ENCODE measurements at places on chromosomes 2 and 18.

- no peak for DNase-seq
Measured at GRCh38 chr2:181354626-181355025, 102.6 kb upstream of the ITGA4 start.

- no peak for DNase-seq
Measured at GRCh38 chr2:82811946-82812345, 1647.1 kb downstream of the SUCLG1 start.

GRCh38 chr2:121505986-121506586, 24.6 kb upstream of the RNU4ATAC start:
- no peak for DNase-seq

GRCh38 chr18:22710673-22711191, 222.4 kb upstream of the RBBP8 start:
- DNase-seq, result no peak

DNA sequence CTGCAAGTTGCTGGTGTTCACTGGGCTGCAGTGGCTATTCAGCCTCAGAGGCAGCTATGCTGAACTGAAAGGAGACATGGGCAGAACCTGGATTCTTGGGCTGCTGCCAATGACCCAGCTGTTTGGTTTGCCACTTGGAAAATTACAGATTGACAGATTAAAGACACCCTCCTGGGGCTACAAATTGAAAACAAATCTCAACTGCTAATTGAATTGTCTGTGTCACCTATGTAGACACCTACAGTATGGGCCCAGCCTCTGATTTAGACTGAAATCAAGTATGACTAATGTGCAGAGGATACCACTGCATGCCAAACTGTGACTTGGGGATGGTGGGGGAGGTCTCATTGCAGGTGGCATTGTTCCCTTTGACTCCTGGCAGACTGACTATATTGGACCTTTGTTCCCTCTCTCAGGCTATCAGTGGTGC, 42.8 kb downstream of the ITSN2 start:
- DNase-seq, result no peak

- DNase-seq, result no peak
Measured at GRCh38 chr2:11713815-11714214, 32.6 kb upstream of the LPIN1 start.

DNA sequence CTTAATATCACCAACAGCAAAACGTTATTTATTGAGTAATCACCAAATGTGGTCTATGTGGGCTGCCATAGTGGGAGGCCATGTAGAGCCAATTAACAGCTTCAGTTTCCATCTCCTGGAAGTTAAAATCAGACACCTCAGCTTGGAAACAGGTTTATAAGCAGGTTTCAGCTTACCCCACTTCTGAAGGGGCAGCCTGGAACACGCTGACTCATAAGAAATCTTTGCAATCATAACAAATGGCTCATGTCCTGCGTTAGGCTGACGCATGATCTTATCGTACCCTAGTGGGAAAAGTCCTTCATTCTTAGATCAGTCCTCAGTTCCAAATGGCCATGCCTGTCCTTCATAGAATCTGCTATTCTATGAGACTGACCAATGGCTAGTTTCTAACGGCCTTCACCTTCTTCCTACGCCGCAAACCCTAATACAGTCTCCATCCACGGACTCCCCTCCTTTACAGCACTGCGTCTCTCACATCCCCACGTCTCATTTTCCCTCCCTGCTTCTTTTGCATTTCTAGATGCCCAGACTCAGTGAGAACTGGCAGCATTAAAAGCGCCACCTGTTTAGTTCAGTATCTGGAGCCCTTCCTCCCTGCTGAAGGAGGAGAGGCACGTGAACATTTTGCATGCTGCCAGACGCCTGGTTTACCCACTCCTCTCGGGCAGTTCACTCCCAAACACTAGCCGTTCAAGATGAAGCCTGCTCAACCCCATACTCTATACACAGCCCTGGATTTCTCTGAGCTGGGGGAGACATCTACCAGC, 24.2 kb upstream of the BZW1 start:
- peak; percentile 23 for DNase-seq

DNA sequence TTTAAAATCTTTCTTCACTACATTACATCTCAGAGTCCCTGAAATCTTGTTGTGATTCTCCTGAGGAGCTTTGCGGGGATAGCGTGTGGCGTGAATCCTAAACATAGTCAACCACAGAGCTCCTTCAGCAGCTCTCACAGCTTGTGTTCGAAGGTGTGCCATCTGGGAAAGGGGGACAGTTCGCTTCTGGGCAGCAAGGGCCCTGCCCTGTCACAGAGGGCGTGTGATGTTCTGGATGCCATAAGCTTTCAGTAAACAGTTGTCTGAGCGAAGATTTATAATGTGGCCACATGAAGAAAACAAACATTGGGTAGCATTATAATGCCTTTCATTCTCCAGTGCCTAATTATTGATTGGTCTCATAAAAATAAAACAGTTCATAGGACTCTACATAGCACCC, 172.5 kb downstream of the MYO1B start:
- no peak for DNase-seq

GRCh38 chr2:130966775-130967490, 126.3 kb downstream of the FAM168B start:
- DNase-seq, result no peak

- no peak for DNase-seq
Measured at GRCh38 chr2:109454765-109455394, 158.9 kb downstream of the SEPTIN10 start.

- no peak for DNase-seq
Measured at GRCh38 chr2:217471319-217471718, 531.5 kb downstream of the TNS1 start.

DNA sequence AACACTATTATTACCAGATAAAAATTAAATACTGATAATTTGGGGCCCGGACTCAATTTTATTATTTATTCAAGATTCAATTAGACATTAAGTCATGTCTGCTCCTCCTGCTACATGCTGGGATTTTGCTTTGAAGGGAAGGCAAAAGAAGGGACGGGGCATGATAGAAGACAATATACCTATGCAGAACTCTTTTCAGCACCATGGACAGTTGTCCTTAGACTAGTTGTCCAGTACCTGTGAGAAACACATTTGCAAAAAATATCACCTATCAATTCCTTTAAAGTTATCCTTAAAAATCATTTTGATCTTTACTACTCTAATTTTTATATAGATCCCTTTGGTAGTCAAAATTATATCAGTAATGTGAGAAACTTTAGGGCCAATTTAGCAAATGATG, 100.2 kb upstream of the SULT1C3 start:
- no peak for DNase-seq

DNA sequence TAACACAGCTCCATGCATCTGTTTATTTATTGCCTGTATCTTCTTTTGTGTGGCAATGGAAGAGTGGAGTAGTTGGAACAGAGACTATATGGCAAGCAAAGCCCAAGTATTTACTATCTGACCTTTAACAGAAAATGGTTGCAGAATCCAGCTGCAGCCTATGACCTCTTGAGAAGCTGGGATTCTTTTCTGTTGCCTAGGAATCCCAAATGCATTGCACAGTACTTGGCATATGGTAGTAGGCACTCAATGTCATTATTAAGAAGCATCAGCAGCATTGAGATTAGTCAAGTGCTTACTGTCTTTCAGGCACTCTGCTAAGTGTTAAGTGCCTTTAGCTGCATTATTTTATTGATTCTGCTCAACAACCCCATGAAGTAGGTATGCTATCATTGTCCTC, 331.6 kb downstream of the CCDC85A start:
- DNase-seq, result no peak

DNA sequence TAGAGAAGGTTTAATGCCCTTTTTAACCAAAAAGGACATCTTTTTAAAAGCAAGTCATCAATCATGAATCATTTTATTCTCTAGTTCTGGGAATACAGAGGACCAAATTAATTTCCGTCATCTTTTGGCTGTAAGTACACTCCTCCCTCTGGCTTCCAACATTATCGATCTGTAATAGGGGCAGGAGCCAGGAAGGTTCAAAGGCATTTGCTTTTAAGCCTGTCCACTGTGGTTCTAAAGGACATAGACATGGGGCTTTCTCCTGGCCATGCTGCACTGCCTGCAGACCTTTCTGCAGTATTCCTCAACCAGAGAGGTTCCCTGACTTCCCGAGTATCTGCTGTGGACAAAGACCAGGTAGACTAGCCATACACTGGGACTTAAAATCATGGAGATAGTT, 170.5 kb downstream of the MYO5B start:
- DNase-seq, result no peak

DNA sequence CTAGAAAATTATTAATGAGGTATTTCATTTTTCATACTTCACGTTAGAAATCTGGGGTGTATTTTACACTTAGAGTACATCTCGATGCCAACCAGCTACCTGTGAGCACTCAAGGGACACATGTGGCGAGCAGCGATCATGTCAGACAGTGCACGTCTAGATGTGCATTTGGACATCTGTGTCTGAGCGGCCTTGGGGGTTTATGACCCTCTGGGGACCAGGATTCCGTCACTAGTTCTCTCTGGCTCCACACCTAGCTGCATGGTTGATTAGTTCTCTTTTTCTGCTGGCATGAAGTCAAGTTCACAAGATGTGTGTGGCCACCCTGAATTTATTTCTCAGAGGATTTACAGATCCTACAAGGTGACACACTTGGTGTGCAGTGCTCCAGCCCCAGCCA, 192.2 kb downstream of the TSN start:
- no peak for DNase-seq

DNA sequence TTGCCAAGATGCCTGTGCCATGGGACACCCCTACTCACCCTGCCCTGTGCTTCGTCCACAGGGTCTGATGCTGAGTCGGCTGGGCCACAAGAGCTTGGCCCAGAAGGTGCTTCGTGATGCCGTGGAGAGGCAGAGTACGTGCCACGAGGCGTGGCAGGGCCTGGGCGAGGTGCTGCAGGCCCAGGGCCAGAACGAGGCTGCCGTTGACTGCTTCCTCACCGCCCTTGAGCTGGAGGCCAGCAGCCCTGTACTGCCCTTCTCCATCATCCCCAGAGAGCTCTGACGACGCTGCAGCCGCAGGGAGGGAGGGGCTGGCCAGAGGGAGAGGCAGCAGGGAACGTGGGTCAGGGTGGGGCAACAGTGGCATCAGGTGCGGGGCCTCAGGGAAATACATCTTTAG, 81.5 kb downstream of the STPG4 start:
- no peak for DNase-seq

DNA sequence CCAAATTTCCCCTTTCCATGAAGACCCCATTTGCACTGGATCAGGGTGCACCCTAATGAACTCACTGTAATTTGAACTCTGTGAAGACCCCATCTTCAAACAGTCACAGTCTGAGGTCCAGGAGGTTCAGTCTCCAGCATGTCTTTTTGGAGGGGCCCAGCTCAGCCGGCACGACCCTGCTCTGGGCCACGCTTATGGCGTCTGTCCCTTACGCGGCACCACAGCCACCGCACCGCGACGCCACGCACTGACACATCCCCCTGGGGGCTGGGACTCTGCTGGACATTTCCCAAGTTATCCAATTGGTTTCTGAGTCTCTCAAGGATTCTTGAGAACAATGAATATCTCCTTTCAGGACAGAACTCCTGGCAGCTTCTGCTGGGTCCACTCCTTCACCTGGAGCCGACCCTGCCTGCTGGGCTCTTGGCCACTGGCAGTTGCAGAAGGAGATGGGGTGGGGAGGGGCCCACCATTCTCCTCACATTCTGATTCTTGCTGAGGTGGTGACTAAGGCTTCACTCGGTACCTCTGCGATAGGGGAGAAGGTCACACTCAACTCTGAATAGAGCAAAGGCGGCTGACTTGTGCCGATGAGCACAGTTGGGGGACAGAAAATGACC, 124.0 kb downstream of the RTP5 start:
- no peak for DNase-seq

- DNase-seq, result no peak
Measured at GRCh38 chr2:71465961-71466300, 12.6 kb downstream of the DYSF start.

DNA sequence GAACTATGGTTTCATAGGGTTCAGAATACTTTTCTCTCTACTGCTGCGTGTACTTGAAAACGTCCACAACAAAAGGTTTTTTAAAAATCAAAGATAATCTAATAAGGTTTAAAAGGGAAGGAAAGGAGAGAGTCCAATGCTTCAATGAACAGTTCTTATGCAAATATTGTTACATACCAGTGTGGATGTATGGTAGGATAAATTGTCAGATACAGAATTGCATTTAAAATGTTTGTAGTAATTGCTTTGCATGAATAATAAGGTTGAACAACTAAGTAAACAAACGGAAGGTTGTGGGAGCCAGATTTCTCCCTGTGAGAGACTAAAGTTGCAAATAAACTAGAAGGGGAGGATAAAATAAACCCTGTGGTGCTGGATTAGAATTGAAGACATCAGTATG, 53.8 kb upstream of the RBBP8 start:
- DNase-seq, result no peak

DNA sequence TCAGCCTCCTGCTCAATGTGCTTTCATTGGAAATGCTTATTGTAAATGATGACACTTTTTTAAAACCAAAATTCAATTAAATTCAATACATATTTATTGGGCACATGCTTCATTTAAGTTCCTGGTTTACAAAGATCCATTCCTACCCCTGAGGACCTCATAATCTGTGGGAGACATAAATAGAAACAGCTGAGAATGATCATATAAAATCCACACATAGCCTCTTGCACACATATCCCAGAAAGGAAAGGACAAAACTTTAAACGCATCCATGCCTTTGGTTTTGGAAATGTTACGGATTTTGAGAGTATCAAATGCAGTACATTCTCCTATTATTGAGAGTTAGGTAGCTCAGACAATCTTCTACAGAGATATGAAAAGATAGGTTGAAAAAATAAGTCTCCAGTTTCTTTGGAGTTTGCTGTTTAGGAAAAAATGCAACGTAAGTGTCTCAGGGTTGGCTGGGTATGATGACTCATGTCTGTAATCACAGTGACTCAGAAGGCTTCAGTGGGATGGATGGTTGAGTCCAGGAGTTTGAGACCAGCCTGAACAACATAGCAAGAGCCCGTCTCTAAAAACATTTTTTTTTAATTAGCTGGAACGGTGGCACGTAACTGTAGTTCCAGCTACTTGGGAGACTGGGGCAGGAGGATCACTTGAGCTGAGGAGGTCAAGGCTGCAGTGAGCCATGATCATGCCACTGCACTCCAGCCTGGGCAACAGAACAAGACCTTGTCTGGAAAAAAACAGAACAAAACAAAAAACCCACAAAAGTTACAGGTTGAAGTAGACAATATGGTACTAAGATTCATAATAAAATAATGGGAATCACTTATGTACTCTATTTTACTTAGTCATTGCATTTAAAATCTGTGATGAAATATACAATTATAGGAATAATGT, 3.9 kb upstream of the PRELID3A start:
- DNase-seq, result no peak

GRCh38 chr2:234446404-234447076, 50.3 kb downstream of the ARL4C start:
- peak; percentile 65 for DNase-seq

DNA sequence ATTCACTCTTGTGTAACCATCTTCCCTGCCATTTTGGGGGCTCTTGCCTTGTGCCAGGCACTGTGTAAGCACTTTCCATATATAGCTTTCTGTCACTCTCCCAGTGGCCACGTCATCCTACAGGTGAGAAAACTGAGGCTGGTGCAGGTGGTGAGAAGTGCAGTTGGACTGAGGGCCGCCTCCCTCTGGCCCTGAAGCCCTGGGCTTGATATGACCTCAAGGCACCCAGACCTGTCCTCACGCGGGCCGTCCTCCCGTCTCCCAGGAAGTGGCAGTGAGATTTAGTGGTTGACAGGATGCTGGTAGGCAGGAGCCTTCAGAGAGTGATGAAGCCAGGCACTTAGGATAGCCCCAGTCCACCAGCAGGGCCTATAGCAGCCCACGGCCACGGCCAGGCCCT, 30.5 kb downstream of the MAL start:
- no peak for DNase-seq

- DNase-seq, result no peak
Measured at GRCh38 chr2:198146346-198146940, 342.1 kb downstream of the PLCL1 start.
